ENCODE measurements at places on chromosomes 2 and 18.
A peak's percentile ranks its signal among the peaks of the same experiment; 100 is the strongest.

DNA sequence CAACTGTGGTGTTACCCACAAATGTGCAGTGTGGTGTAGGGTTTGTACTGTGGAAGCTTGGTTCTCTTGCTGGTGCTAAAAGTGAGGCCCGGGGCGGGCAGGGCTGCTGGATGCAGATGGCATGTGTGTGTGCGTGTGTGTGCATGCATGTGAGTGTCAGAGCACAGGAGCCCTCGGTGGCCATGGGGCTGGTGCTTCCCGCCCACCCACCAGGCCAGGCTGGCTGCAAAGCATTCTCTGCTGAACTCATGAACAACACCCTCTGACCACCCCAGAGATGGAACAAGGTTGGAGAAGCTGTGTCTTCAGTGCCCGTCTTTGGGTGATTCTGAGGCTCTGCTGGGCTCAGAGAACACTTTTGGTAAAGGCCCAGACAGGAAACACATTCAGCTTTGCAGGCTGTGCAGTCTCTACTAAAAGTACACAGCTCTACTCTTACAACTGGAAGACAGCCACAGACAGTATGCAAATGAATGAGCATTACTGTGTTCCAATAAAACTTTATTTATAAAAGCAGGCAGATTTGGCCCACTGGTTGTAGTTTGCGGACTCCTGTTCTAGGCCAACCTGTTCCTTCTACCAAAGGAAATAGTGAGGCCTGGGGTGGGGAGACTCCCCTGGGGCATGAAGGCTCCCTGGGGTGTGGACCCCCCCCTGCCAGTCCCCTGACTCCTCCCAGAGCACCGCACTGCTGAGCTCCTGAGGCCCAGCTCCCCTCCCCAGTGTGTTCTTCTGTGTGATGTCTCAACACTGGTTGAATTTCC, 225.3 kb upstream of the HDAC4 start:
- DNase-seq: no peak

DNA sequence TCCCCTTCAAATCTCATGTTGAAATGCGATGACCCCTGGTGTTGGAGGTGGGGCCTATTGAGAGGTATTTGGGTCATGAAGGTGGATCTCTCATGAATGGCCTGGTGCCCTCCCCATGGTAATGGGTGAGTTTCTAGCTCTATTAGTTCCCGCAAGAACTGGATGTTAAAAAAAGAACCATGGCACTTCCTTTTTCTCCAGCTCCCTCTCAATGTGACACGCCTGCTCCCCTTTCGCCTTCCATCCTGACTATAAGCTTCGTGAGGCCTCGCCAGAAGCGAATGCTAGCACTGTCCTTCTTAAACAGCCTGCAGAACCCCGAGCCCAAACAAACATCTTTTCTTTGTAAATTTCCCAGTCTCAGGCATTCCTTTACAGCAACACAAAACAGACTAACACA, 303.2 kb upstream of the REV1 start:
- DNase-seq: no peak

GRCh38 chr18:23281626-23282436, 146.5 kb downstream of the CABLES1 start:
- no peak for DNase-seq

DNA sequence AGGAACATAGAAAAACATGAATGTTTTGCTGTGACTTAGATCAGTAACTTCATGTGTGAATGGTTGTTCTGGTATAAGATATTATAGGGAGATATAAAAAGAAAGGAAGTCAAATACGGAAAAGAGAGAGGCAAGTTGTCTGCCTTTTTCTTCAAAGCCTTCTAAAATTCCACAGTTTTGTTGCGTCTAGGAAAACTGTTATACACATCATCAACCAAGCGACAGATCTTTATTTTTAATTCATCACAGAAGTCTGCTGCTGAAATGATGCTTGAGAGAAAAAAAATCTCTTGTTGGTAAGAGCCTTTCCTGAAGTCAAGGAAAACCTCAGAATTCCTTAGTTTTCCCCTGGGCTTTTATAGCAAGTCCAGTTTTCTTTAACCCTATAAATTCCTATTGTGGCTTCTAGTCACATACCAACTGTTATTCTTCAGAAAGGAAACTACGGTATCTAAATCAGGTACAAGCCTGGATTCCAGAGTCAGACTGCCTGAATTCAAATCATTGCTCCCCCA, 36.3 kb upstream of the TANC1 start:
- DNase-seq: peak; percentile 14

- peak; percentile 17 for DNase-seq
Measured at GRCh38 chr2:159454185-159454584, 162.2 kb downstream of the BAZ2B start.

GRCh38 chr2:111058264-111058663, 62.5 kb upstream of the BCL2L11 start:
- DNase-seq: no peak

GRCh38 chr2:234446404-234447076, 50.3 kb downstream of the ARL4C start:
- DNase-seq: peak; percentile 19

DNA sequence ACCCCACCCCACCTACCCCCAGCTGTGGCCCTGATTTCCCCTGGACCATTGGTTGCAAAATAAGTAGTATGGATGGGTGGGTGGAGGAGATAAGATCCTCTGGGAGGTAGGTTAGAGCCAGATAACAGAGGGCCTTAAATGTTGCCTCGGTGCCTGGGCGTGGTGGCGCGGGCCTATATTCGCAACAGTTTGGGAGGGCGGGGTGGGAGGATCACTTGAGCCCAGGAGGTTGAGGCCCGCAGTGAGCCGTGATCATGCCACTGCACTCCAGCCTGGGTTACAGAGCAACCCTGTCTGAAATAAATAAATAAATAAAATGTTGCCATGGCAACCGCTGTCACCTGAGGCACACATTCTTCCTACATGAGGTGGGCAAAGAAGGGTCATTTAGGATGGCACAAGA, 103.3 kb upstream of the GATA6 start:
- no peak for DNase-seq

DNA sequence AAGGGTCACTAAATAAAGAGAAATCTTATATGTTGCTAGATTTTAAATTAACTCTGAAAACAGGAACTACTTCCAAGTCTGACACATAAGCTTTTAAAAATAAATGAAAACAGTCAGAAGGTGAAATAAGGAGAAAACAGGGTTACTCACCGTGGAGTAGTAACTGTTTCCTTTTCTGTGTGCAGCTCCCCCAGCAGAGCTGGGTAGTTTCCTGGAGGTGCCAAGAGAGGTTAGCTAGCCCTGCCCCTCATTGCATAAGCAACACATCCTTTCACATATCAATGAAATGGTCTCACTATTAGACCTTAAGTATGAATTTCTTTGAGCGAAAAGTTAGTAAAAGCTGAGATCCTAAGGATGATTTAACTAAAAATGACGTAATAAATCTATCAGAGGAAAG, 54.0 kb upstream of the GPR75 start:
- peak; percentile 55 for DNase-seq

DNA sequence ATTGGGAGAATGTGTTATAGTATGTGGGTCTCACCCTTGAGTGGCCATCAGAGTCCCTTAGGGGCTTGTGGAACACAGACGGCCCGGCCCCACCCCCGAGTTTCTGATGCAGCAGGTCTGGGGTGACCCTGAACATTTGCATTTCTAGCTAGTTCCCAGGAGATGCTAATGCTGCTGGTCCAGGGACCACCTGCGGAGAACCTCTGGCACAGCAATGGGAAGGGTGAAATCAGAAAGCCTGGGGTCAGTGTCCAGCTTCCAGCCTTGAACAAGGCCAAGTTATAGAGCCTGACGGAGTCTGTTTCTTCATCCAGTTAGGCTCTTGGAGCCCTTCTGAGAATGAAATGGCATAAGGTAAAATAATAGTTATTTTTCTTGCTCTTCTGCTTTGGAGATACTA, 126.5 kb downstream of the RGPD3 start:
- DNase-seq: no peak

GRCh38 chr2:177530561-177530960, 138.0 kb downstream of the AGPS start:
- DNase-seq: no peak

DNA sequence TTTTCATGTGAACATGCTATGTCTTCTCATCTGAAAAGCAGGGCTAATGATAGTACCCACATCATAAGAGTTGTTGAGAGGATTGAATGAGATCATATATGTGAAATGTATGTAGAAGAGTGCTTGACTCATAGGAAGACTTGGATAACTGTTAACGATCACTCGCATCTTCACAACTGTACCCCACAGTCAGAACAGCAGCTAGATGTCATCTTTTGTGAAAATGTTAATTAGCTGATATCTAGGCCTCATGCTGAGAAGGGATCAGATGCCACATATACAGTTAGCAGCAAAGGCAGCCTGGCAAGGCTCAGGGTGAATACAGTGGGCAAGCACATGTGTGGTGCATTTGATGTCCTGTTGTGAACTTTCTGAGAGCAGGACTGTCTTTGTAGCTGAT, 24.2 kb downstream of the MAP3K20 start:
- DNase-seq: no peak

DNA sequence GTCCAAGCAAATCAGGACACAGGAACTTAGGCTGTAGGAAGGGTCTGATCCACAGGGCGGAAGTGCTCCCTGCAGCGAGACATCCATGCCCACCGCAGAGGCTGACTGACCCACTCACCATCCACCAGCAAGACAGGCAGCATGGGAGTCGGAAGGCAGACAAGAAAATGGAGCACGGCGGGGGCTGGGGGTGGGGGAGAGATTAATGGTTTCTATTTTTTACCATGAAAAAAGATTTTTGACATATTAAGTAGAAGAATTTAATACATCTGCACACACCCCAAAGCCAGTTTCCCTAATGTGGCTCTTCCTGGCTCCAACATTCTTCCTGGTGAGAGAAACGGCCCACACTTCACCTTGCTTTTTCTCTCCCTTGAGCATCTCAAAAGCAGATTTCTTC, 55.1 kb upstream of the ST8SIA3 start:
- DNase-seq: no peak

DNA sequence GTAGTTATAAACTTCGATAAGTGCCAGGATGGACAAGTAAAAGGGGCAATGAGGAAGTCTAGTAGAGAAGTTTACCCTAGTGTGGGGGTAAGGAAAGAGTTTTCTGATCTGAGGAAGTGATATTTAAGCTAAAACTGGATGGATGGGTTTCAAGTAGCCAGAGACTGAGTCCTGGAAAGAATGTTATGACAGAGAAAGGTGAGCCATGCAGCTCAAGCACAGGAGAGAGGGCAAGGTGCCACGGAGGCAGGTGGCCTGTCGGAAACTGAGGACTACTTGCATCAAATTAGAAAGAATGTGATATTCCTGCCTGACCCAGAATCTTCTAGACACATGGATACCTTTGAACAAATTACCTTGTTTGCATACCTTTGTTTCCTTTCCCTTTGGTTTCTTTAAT, 26.5 kb downstream of the NMUR1 start:
- no peak for DNase-seq

- DNase-seq: no peak
Measured at GRCh38 chr2:207871911-207872310, 102.2 kb upstream of the FZD5 start.
